Omental fat pad (tissue), 4 donors: ENCODE measurements at places on chromosomes 11 and 22.

- no peak for DNase-seq
Observed at GRCh38 chr11:127071606-127072005, 71.0 kb upstream of the KIRREL3 start.

DNA sequence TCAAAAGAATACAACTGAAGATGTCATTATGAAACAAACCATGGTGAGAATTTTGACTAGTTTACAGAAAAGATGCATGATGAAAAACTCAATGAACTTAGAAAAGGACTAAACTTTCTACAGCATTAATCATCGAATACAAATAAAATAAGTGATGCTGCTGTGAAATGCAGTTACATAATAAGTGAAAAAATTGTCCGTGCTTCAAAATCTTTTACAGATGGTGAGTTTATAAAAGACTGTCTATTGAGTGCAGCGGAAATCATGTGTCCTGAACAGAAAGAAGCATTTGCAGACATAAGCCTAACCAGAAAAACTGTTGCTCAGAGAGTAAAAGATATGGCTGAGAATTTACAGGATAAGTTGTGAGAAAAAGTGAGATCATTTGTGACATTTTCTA is 33.8 kb downstream of the NEAT1 start:
- DNase-seq: no peak

- peak; percentile 22 for DNase-seq
Observed at GRCh38 chr11:65435981-65436411, 13.4 kb downstream of the NEAT1 start.

DNA sequence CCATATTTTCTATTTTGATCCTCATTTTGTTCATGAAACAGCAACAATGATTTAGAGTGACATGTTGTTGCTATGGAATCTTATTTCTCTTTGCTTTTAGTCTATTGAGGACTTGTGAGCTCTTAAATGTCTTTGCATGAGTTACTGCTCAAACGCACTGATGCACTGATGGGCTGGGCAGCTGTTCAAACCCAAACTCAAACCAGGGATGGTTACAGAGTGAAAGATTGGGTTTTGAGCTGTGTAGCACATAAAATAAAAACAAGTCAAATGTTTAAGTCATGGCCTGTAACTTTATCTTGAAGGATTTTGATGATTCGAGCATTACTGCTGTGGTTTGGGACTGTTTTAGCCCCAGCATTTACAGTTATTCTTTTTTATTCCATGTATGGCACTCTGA is 20.1 kb upstream of the NCAM1 start:
- DNase-seq: no peak

- DNase-seq: no peak
Observed at GRCh38 chr11:102260241-102260640, 57.0 kb upstream of the BIRC3 start.
